ENCODE measurements at places on chromosomes 3 and 15.

DNA sequence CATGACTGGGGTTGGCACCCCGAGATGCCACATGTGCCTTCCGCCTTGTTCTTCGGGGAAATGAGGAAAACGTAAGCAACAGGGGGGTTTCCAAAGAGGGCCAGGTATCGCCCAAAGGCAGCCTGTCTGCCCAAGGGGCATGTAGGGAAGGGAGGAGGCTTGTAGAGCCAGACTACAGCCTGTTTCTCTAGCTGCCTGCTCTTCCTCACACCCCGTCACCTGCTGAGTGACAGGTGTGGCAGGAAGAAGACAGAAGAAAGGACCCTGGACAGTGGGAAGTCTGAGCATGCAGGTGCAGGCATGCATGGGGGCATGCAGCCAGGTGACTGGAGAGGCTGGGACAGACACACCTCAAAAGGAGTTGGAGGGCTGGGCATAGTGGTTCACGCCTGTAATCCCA is 9.8 kb downstream of the PLA2G4E start:
- no peak for DNase-seq

- no peak for DNase-seq
Observed at GRCh38 chr15:58332676-58333400, 99.0 kb upstream of the LIPC start.

DNA sequence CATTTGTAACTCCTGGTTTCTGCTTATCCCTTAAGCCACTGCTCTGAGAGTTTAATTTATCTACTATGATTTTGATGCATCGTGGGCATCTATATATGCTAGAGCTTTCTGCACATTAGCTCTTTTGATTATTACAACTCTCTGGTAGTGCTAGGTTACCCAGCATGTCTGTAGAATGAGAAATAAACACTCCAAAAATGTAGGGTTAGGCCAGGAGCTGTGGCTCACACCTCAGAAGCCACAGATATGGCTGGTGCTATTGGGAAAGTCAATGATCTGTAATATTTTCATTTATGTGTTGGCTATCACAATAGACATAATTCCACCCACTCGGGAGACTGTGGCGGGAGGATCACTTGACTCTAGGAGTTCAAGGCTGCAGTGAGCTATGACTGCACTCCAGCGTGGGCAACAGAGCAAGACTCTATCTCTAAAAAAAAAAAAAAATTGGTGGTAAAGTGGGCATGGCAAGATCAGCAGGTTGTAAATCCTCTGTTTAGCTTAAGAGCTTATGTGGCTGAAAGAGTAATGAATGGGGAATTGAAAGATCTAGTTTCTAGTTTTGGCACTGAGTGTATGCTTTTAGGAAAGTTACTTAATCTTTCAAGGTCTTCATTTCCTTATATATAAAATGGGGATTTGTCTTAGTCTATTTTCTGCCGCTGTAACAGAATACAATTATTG is 6.3 kb downstream of the TIGIT start:
- no peak for DNase-seq

- no peak for DNase-seq
Observed at GRCh38 chr3:24678421-24678865, 183.8 kb upstream of the THRB start.
